ENCODE measurements at places on chromosomes 7 and 10.

DNA sequence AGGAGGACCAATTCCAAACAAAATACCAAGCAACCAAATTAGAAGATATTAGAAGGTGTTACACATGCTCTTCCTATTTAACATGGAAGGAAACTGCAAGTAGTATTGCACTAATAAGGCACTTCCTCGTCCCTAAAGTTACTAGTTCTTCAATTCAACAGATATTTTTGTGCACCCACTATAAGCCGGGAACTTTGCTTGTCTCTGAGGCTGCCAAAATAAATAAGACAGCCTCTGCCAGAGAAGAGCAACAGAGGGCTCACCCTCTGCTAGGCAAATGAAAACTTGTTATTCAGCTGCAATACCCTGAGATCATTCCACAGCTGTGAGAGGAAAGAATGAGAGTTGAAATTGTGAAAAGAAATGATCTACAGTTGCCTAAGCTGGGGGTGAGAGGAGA is 37.4 kb upstream of the GSAP start:
- peak; percentile 52 for DNase-seq

GRCh38 chr7:90453259-90453891 is 16.1 kb upstream of the PTTG1IP2 start:
- DNase-seq, result no peak

GRCh38 chr10:1270906-1271305 is 214.7 kb downstream of the WDR37 start:
- no peak for DNase-seq

- DNase-seq, result no peak
Measured at GRCh38 chr7:155755026-155755425, 57.2 kb downstream of the SHH start.

GRCh38 chr10:60446851-60447250 is 57.2 kb upstream of the ANK3 start:
- DNase-seq, result peak; percentile 52

GRCh38 chr7:38858259-38858884 is 50.6 kb downstream of the VPS41 start:
- peak; percentile 83 for DNase-seq

DNA sequence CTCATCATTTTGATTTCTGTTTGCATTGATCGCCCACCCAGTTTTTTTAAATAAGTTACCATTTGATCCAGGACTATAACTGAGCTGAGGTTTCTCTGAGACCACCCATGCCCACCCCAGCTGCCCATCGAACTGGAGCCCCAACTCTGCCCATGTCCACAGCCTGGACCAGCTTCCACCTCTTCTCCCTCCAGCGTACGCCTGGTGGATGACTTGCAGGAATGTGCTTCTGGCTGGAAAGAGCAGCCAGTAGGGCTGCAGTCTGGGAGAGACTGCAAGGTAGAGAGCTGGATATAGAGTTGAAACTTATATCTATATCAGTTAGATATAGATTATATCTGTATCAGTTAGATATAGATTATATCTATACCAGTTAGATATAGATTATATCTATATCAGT is 25.8 kb upstream of the LRRC18 start:
- DNase-seq, result no peak

GRCh38 chr10:49457686-49458085 is 61.8 kb upstream of the DRGX start:
- DNase-seq, result no peak

DNA sequence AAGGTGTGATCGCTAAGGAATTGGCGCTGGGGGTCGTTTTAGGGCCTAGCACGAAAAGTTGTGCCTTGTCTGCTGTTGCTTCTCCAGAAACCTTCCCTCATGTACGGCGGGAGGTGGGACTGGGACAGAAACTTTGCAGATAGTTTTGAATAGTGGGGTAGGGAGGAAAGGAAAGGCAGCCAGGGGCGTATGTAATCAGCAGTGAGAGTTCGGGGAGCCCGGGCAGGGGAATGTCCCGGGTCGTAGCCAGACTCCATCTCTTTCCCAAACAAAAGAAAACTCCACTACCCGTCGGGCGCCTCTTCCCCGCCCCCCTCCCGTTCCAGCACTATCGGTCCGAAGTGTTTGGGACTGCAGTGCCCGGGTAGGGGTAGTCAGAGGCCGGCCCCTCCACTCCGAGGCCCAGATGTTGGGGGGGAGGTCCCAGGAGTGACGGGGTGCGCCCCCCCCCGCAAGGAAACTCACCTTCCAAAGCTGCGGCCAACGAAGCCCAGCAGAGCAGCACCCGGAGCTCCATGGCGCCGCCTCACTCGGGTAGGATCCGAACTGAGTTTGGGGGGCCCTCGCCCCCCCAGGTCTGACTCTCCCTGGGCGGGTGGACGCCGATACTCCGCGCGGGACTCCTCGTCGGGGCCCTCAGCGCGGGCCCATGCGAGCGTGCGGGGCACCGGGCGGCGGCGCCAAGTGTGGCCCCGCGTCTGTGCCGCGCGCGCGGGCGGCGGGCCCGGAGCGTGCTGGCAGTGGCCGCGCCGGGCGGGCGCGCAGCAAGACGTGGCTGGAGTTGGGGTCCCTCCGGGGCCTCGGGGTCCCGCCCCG is 601 bp downstream of the EPHB4 start:
- DNase-seq, result peak; percentile 24
